AG04450 (cell line): ENCODE measurements at places on chromosomes 6 and 20.

DNA sequence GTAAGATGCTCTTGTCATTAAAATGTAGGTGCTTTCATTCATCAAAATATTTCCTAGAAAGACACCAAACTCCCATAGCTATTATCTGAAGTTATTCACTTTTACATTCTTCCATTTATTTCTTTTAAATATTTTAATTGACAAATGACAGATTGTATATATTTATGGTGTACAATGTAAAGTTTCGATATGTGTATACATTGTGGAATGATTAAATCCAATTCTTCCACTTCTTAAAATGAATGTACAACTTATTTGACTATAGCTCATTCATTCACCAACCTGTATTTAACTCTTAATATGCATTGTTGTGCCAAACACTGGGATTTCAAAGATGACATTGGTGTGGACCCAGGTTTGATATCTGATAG lies 41.0 kb downstream of the CCN2 start:
- no peak for DNase-seq

- no peak for DNase-seq
Observed at GRCh38 chr6:19865178-19865577, 28.0 kb downstream of the ID4 start.

DNA sequence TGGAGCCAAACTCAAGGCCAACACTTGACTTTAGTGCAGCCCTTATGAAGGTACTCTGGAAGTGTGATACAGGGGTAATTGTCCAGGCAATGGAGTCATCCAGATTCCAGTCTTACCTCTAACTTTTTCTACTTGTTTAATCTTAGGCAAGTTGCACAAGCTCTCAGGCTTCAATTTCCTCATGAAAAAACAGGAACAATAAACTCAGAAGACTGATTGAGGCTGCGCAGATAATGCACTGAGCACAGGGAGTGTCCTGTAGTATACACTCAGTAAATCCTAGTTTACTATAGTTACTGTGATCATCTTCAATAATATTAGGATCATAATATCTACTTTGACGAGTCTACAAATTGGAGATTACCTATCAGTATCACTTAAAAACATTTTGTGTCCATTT lies 127.5 kb upstream of the SMLR1 start:
- no peak for DNase-seq

DNA sequence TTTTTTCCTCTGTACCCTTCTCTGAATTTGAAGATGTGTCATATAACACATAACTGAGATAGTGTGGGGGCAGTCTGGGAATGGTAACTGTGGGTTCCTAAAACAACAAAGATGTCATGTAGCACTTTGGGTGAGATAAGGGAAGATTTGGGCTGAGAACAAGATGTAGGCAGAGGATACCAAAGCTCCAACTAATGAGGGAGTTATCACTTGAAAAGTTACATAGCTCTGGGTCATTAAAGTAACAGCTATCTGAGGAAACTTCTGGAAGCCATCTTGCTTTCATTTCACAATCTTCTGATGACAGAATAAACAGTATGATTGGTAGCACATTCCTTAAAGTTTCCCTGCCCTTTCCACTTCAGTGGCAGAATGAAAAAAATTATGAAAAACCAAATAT lies 255.4 kb downstream of the TBX18 start:
- no peak for DNase-seq

DNA sequence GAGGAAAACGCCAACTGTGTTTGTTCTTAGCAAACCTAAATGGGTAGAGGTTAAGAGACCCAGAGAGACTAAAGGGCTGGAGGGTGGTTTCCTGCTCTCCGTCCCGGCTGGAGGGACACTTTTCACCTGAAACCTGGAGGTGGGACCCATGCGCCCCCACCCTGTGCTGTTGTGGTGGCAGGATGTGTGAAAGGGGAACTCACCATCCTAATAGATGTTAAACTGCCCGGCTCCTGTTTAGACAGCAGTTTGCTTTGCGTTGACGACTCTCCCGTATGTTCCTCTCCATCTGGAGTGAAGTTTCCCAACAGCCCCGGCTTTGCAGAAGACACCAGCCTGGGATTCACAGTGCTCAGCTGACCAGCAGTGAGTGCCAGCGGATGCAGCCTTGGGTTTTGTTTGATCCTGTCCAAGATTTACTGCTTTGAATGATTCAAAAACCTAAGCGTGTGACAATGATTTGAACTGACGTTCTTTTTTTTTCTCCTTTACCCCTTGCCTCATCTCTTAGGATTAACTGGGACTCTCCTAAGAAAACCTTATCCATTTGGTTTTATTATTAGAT lies 66.0 kb downstream of the CDH4 start:
- DNase-seq = no peak

DNA sequence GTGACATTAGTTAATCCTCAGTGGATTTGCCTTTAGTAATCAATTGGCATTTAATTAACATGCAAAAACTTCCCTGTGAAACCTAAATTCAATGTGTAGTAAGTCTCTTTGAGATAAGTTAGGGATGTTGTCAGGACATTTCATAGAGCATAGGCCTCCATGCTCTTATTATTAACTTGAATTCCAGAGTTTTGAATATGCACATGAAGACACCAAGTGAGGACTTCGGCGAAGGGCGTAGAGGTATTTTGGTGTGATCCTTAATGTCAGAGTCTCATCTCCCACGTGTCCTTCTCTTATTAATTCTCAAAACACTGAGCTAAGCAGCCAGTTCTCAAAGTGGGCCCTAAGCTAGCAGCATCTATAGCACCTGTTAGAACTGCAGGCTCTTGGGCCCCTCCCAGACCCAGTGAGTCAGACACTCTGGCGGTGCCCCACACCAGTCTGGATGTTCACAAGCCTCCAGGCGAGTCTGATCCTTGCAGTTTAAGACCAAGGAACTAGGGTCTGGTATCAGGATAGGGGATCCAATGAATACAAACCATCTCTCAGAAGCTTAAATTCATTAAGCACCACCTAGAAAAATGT lies 292.1 kb downstream of the QKI start:
- DNase-seq = no peak

DNA sequence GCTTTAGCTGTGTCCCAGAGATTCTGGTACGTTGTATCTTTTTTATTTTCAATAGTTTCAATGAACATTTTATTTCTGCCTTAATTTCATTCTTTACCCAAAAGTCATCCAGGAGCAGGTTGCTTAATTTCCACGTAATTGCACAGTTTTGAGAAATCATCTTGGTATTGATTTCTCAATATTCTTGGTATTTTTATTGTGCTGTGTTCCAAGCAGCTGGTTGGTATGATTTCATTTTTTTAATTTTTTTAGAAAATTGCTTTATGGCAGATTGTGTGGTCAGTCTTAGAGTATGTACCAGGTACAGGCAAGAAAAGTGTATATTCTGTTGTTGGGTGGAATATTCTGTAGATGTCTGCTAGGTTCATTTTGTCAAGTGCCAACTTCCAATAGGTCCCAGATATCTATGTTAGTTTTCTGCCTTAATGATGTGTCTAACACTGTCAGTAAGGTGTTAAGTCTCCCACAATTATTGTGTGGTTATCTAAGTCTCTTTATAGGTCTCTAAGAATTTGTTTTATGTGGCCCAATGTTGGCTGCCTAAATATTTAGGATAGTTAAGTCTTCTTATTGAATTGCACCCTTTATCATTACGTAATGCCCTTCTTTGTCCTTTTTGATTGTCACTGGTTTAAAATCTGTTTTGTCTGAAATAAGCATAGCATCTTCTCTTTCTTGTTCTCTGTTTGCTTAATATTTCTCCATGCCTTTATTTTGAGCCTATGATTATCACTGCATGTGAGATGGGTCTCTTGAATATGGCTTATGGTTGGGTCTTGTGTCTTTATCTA lies 366.9 kb upstream of the IRAK1BP1 start:
- DNase-seq = no peak

DNA sequence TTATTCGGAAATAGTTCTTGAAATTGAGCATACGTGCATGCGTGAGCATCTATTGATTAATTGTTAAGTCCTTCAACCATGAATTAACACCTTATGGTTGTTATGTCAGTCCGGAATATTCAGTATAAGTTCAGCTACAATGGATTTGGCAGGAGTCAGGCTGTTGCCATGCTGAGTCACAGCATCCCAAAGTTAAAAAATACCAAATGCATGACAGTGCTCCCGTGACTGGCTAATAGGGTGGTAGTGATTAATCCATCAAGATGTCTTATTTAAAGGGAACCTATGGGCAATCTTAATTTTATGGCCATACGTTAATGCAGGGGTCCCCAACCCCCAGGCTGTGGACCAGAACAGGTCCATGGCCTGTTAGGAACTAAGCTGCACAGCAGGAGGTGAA lies 10.5 kb downstream of the RAE1 start:
- DNase-seq = peak; percentile 47

DNA sequence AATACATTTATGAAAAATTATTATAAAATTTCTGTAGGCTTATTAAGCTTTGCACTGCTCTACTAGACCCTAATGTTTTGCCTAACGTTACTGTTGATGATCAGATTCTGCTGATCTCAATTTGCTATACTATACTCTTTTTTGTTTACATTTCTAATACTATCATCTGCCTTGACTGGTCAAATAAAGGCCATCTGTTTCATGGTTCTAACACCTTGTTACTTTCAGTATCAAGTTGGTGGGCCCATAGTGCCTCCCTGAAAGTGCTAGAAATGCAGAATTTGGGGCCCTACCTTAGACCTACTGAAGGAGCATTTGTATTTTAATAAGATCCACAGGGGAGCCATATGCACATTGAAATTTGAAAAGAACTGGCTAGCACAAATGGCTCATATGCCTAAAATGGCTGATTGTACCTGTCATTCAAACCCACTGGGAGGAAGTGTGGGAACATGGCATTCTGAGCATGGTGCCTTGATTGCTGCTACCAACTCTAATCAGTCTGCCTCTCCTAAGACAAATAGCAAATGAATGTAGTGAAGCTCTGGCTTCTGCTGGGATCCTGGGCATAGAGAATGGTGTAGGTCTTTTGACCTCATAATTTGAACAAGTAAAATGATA lies 199.1 kb upstream of the BTBD3 start:
- DNase-seq = no peak
